ENCODE measurements at places on chromosomes 13 and 19.

- DNase-seq: peak; percentile 85
These were observed 15.1 kb downstream of the BRCA2 start for GRCh38 chr13:32330441-32330840.

- DNase-seq: peak; percentile 63
These were observed 5.6 kb upstream of the ARRDC2 start for GRCh38 chr19:18002347-18002850.

DNA sequence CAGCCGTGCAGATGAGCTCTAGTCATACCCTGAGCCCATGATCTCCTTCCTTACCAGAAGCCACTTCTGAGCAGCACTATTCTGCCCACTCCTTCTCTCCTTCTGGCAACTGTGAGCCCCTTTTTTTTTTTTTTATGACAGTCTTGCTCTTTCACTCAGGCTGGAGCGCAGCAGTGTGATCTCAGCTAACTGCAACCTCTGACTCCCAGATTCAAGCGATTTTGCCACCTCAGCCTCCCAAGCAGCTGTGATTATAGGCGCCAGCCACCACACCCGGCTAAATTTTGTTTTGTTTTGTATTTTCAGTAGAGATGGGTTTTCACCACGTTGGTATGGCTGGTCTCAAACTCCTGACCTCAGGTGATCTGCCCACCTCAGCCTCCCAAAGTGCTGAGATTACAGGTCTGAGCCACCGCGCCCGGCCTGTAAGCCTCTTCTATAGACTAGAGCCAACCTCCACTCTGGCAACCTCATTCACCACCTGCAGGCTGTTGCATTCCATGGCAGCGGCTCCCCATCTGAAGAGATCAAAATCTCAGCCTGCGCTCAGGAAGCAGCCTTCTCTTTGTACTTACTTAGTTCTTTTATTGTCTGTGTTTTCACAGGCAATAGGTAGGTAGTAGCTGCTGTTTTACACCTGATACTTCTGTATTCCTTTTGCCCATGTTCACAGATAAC, 34.8 kb upstream of the NDFIP2 start:
- DNase-seq: no peak

DNA sequence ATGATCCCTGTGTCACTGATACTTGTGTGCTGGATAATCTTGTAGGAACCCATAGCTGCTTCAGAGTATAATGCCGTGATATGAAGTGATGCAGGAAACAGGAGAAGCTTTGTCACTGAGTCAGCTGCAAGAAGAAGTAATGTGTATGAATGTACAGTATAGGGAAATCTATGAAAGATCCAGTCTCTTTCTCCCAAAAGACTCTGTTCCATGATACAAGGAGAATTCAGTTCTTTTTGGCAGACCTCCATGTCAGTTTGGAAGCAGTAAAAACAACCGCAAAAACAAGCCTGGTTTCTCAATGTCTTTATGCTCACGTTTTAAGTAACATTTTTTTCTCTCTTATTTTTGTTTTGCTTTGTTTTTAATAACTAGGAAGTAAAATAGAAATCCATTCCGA, 33.9 kb downstream of the PCDH17 start:
- no peak for DNase-seq

- no peak for DNase-seq
These were observed 6.7 kb downstream of the TPT1 start for GRCh38 chr13:45333977-45334922.

GRCh38 chr19:45765702-45766295, 3.3 kb downstream of the SIX5 start:
- DNase-seq: no peak

DNA sequence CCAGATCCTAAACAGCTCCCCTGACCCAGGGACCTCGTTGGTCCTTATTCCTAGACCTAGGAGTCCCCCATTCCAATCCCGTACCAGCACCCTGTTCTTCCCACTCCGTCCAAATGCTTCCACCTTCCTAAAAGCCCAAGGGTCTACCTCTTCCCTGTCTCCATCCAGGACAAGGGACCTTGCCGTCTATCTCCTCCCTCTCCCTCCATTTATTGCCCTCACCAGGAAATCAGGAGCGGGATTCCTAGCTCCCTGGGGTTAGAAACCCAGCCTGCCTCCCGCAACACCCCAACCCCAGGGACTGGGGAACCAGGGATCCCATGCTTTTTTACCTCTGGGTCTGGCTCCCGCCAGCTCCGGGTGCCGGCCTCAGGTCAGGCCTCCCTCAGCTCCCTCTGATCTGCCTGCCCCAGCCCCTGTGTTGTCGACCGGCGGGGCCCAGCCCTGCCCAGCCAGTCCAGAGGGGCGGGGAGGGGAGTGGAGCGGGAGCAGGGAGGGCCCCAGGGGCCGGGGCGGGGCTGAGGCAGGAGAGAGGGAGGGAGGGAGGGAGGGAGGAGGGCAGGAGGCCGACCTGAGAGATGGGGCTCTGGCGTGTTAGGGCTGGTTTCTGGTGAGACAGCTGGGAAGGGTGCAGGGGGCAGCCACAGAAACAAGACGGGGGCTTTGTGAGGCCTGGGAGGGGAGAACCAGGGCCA, at the start of gene B3GNT8:
Gene B3GNT8, minus strand, starts transcription at position 423 of the 695 bp plus-strand sequence. CDS start 596 bp downstream, outside the sequence.
- no peak for DNase-seq

DNA sequence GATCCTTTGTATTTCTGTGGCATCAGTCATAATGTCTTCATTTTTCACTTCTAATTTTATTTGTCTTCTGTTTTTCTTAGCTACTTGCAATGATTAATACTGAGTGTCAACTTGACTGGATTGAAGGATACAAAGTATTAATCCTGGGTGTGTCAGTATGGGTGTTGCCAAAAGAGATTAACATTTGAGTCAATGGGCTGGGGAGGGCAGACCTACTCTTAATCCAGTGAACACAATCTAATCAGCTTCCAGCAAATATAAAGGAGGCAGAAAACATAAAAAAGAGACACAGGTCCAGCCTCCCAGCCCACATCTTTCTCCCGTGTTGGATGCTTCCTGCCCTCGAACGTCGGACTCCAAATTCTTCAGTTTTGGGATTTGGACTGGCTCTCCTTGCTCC, 640.9 kb upstream of the MIR17HG start:
- no peak for DNase-seq

DNA sequence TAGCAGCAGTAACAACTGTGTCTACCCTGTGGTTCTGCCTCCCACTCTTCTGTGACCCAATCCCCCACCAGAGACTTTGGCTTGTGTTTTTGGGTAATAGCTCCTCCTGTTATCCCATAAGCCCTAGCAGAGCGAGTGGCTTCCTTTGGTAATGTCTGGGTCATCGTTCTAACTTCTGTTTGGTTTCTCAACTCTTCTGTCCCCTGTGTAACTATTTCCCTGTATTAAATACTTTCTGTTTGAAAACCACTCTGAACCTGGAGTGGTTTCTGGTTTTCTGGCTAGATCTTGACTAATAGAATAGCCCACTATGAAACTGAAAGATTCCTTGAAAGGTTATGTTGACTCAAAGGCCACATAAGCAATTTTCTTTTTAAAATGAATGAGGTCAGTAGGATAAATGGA, 350.0 kb downstream of the DCT start:
- no peak for DNase-seq

- DNase-seq: no peak
These were observed 68.7 kb downstream of the IPO5 start for GRCh38 chr13:98022210-98022609.

- DNase-seq: no peak
These were observed 38.4 kb downstream of the DEDD2 start for GRCh38 chr19:42178791-42179674.

- no peak for DNase-seq
These were observed 19.8 kb upstream of the ATP11A start for GRCh38 chr13:112669881-112670499.

- peak; percentile 1 for DNase-seq
These were observed 177.4 kb upstream of the UBL3 start for GRCh38 chr13:30027569-30028455.

DNA sequence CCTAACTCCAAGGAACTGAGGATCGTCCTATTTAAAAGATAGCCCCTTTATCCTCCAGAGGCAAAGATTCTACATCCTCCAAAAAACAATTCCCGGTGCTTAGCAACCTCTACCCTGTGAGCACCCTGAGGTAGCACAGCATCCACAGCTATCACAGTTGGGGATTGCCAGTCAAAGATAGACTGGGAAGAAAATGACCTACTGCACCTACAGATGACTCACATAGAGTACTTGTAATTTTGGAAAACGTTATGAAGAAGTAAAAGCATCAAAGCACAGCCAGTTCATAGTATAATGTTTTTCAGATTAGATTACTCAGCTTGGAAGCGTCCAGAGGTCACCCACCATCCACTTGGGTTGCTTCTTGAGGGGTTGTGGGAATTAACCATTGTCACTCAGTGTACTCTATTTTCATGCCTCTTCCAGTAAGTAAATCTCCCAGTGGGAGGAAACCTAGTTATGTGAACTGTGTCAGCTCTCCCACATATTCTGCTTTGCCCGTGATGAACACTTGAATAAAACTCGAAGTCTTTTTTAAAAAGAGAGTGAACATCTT, 8.9 kb upstream of the FAM124A start:
- no peak for DNase-seq

GRCh38 chr19:42247640-42248199, 5.3 kb upstream of the GSK3A start:
- no peak for DNase-seq

DNA sequence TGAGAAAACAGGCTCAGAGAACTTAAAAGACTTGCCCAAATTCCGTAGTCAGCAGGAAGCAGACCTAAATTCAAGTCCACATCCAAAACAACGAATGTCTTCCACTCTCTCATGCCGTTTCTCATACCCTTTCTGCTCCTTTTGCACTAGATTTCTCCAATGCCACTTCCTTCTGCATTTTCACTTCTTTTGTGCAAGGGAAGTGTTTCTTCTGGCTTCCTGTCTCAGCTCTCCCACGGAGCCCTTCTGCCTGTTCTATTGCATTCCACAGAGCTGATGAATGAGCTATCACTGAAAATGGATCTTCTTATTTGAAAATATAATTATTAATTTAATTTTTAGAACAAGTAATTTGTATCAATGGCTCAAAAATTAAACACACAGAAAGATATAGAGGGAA, 56.1 kb upstream of the STK24 start:
- DNase-seq: peak; percentile 36

DNA sequence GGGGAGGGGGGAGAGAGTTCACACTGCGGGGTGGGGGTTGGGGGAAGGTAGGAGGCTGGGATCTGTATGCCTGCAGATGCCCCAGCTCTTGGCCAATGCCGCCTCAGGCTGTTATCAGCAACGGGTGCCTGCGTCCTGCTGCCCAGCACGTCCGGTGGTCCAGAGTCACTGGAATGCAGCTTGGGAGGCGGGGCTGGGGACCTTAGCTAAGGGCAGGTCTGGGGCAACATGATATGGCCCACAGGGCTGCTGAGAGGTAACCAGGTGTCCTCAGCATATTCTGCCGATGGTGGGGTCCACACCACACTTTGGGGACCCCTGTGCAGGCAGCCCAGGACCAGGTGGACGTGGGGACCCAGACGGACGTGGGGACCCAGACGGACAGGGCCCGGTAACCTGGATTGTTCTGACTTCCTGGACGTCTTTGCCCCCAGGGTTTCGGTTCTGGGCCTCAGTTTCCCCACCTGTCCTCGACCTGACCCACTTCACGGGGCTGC, 668 bp upstream of the ARHGAP45 start:
- no peak for DNase-seq

GRCh38 chr19:33287927-33288326, 14.4 kb downstream of the CEBPA start:
- peak; percentile 62 for DNase-seq

DNA sequence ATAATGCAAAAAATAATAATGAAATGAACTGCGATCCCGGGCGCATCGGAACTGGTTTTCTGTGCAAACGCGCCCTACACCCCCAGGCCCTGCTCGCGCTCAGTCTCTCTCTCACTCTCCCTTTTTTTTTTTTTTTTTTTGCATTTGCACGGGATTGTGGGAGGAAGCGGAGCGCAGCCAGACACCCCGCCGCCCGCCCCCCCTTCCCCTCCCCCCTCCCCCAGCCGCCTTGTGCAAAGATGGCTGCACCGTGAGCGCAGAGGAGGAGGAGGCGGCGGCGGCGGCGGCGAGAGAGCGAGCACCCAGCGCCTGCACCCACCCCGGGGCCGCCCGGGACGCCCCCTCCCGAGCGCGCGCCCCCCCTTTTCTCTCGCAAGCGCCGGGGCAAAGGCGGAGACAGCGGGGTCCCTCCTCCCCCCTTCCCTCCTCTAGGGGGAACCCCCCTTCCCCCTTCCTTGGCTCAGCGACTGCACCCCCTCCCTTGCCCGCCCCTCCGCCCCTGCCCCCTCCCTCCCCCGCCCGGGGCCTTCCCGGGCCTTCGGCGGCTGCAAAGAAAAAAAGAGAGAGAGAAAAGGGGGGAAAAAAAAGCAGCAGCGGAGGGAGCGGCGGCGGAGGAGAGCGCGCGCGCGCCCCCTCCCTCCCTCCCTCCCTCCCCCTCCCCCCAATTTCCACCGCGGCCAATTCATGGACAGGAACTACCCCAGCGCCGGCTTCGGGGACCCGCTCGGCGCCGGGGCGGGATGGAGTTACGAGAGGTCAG, at the start of gene PRR12:
Gene PRR12, plus strand, starts transcription at position 212 of the 760 bp plus-strand sequence. Its CDS starts 473 bp downstream, at position 685.
- DNase-seq: peak; percentile 46

GRCh38 chr13:30892966-30893365, 13.1 kb upstream of the MEDAG start:
- no peak for DNase-seq

- DNase-seq: no peak
These were observed 880.6 kb downstream of the UQCRFS1 start for GRCh38 chr19:28332351-28332750.

GRCh38 chr19:10861103-10861651, 10.2 kb upstream of the CARM1 start:
- DNase-seq: peak; percentile 70

DNA sequence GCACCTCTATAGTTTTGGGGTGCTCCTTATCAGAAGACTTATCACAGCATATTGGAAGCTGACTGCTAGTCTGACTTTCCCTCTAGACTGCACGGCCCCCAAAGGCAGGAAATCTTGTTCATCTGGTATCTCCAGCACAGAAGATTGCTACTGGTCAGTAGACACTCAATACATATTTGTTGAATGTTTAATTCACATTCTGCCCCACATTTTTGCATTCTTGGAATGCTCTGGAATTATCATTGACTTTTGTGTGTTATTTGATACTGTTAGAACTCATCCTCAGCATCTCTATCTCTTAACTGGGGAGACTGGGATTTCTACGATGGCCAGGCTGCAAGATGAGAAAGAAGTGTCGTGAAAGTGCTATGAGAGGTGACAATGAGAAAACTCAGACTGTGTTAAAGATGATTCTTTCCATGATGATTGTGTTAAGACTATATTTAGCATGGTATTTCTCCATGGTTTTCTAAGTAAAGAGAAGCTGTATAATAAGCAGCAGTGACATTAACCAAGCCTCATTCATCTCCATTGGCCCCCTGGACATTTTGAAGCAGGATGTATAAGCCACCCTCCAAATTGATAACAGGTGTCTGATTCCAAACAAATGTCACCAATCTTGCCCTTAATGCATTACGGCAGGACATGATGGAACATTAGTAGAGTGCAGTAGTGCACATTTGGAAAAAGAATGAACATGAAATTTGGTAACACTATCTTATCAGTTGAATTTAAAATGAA, 440.9 kb downstream of the RFC3 start:
- no peak for DNase-seq

- peak; percentile 64 for DNase-seq
These were observed 5.7 kb downstream of the R3HDM4 start for GRCh38 chr19:907183-907853.
